ENCODE measurements at places on chromosomes 2 and 18.
A peak's percentile ranks its signal among the peaks of the same experiment; 100 is the strongest.

DNA sequence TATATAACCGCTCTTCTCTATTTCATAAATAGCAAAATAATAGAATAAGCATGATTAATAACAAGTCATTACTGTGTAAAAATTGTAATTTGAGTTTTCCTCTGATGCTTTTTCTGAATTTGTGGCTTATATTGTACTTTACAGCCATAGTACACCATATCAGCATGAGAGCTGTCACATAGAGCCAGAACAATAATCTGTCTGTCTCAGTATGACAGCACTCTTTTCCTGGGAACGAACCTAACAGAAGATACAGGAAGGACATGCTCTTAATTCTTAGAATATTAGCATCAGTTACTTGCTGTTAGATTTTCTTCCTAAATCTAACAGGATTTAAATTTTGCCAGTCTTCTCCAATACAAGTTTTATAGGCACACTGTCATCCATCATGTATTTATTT is 21.3 kb upstream of the NRXN1 start:
- DNase-seq: no peak

DNA sequence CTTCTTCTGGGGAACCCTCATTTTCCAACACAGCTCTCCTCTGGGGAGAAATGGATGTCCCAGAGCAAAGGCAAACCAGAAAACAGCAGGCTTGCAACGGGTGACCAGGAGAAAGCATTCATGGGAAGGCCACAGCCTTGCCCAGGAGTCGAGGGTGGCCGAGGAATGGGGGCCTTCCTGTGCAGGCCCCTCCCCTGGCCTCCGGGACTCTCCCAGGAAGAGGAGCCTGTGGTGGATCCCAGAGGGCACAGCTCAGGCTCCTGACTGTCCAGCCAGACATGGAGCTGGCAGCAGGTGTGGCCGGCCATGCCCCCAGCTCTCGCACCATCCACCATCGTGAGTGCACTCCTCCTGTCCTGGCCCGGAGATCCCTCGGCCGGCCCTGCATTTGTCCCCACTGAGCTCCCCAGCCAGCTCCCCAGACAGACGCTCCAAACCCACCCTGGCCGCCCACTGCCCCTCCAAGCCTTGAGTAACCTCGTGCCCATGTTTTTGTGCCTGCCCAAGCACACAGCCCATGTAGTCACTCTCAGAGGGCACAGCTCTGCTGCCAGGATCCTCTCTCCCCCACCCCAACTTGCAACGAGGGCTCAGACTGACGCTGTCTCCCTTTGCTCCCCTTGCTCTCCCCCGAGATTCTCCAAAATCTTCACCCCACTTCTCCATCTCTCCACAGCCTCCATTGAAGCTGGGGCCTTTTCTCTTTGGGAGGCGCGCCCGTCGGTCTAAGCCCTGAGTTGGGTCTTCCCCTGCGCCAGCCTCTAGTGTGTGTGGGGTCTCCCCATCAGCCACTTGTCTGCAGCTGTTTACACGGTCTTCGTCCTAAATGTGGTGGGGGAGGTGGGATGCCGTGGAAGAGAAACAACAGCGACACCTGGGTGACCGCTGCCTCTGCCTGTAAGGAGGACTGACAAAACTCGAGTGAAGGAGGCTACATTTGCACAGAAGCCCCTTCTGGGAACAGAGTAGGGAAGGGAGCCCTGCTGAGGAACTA is 9.8 kb downstream of the PRLH start:
- no peak for DNase-seq

- DNase-seq: no peak
Measured at GRCh38 chr2:86519349-86519748, 43.9 kb downstream of the CHMP3 start.

DNA sequence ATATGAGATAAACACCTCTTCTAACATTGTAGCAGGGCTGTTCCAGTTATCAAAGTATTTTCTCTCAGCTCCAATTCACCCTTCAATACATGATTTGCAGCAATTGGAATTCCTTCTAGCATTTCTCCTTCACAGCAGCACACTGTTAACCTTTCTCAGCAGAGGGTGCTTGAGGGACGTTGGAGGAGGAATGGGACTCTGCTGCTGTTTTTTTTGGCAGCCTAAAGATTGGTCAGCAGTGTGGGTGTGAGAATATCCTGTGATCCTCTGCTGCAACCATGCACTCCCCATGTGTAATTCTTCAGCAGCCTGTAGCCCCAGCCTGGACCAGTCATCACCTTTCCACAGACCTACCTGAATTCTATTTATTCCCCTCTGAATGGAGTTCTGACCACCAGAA is 1708.9 kb upstream of the CELF4 start:
- DNase-seq: no peak

DNA sequence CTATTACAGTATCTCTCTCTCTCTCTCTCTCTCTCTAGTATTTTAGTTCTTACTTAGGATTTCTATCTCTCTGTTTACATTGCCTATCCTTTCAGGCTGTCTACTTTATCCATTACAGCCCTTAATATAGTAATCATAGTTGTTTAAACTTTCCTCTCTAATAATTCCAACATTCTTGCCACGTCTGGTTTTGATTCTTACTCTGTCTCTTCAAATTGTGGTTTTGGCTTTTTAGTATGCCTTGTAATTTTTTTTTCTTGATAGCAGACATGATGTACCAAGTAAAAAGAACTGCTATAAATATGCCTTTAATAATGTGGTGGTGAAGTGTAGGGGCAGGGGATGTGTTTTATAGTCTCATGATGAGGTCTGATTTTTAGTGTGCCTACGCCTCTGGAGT is 1809.5 kb upstream of the CELF4 start:
- DNase-seq: no peak

DNA sequence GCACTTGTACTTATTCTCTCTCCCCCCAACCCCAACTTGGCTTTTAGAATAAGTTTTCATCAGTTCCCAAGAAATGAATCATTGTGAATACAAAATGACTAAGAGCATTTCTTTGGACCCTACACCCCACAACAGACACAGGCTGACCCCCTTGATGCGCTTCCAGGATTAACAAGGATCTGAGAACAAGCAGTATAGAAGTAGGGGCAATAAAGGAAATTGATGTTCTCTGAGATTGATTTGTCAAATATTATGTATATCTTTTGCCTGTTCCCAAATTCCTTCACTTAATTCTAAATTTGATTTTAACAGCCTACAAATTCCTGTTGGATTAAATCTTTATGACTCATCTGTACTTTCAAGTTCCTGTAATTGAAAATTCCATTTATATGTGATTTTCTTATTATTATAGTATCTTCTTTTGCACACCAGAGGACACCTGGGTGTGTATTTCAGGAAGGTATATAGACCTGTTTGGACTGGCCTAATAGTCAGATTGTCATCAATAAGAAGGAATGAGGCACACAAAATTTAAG is 10.2 kb upstream of the PTPN4 start:
- no peak for DNase-seq

GRCh38 chr2:121232626-121233265 is 52.3 kb downstream of the TFCP2L1 start:
- no peak for DNase-seq

DNA sequence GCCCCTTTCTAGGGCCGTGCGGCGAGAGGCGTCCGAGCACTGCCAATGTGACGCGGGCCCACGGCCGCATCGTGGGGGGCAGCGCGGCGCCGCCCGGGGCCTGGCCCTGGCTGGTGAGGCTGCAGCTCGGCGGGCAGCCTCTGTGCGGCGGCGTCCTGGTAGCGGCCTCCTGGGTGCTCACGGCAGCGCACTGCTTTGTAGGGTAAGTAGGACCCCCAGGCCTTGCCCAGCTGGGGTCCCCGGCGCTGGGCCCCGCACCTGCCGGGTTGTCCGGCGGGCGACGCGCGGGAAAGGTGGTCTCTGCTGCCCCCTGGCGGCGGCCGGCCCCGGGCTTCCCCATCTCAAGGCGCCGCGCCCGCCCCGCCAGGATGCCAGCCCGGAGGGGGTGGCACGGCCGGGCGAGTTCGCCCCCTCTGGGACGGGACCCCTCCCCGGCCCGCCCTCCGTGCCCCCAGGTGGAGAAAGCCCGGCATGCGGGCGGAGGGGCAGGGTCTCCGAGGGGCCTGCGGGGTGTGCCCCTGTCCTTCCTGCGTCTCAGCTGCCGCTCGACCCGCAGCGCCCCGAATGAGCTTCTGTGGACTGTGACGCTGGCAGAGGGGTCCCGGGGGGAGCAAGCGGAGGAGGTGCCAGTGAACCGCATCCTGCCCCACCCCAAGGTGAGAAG is 1.9 kb downstream of the PRSS56 start:
- DNase-seq: peak; percentile 53

DNA sequence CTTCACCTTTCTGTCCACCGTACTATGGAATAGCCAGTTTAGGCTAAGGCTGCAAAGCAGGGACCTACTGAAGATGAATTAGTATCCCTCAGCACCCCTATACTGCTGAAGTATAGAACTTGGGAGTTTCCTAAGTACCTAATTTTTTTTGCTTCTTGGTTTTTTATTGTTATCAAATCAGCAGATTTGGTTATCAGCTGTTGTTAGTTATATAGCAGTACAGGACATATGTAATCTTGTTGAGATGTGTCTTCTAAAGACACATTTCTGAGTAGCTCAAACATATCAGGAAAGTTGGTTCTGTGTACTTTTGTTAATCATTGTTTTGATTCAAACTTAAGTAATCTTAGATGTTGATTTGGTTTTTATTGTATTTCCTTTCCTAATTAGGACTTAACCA is 5.2 kb downstream of the MYL12A start:
- no peak for DNase-seq

GRCh38 chr2:230872151-230872967 is 7.6 kb downstream of the ITM2C start:
- no peak for DNase-seq

GRCh38 chr2:23273786-23274185 is 111.2 kb upstream of the KLHL29 start:
- no peak for DNase-seq

DNA sequence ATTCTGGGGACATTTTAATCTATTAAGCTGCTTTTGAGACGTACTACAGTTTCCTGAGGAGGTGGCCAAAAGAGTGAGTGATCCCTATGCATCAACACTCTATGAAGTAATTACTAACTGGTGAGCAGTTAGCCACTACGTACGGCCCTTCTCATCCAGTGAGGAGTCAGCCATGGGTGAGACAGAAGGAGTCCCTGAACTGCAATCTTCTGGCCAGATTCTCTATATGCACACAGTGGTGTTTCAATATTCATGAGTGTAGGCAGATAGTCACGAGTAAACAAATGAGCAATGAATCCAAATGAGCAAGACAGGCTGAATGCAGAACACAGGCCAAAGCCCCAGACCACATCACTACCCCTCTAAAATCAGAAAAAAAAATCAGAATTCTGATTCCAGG is 29.8 kb upstream of the TMEM214 start:
- DNase-seq: no peak

DNA sequence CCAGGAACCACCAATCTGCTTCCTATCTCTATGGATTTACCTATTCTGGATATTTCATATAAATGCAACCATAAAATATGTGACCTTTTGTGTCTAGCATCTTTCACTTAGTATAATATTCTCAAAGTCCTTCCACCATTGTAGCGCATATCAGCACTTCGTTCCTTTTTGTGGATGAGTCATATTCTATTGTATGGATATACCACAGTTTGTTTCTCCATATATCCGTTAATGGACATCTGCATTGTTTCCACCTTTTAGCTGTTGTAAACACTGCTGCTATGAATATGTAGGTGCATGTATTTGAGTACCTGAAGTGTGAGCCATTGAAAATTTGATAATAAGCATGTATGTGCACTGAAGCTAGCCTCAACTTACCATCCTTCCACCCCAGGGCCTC is 80.1 kb downstream of the NBAS start:
- DNase-seq: no peak

DNA sequence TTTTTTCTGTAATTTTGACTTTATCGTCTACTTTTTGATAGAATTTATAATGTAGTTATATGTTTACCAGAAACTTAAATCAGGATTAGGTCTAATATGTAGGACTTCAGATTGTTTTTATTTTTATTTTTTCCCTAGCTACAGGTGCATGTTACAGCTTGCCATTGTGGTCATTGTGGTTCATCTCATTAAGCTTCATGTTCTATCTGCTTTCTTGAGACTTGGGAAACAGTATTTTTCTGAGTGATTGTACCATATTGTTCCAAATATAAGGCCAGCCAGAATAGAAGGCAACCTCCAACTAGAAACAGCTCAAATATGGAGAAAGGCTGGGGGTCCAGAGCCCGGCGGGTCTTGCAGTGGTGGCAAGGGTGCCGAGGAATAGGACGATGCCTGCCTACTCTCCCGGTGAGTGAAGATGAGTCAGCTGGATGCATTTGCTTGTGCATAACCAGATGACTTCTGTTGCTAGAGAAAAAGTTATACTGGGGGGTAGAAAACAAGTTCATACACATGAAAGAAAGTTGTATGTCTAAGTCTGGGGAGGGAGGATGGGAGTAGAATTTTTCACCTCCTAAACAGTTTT is 188.4 kb downstream of the CCDC85A start:
- DNase-seq: no peak

DNA sequence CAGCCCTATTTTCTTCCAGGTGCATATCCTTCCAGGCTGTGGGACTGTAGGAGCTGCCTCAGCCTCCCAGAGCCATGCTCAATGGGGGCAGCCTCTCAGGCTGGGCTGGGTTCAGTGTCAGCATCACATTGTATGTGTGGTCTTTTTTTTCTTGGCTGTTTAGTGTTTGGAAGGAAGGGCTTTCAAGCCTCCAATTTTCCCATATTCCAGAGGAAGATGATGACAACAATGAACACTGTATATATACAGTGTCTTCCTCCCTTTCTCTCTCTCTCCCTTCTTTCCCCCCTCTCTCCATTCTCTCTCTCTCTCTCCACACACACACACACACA is 326.4 kb downstream of the DYSF start:
- DNase-seq: no peak

DNA sequence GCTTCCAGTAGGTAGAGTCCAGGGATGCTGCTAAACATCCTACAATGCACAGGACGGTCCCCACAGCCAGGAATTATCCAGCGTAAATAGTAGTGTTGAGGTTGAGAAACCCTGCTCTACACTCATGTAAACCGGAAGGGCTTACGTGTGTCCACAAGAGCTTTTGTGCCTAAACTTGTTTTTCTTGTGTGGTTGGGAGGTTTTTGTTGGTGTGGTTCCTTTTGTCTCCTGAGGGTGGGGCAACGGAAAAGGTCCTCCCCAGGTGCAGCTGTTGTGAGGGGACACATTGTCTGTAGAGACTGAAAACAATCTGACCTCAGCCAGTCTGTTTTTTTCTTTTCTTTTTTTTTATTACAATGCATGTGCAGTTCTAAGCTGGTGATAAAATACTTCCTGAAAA is 72.7 kb upstream of the MGAT5 start:
- DNase-seq: no peak

DNA sequence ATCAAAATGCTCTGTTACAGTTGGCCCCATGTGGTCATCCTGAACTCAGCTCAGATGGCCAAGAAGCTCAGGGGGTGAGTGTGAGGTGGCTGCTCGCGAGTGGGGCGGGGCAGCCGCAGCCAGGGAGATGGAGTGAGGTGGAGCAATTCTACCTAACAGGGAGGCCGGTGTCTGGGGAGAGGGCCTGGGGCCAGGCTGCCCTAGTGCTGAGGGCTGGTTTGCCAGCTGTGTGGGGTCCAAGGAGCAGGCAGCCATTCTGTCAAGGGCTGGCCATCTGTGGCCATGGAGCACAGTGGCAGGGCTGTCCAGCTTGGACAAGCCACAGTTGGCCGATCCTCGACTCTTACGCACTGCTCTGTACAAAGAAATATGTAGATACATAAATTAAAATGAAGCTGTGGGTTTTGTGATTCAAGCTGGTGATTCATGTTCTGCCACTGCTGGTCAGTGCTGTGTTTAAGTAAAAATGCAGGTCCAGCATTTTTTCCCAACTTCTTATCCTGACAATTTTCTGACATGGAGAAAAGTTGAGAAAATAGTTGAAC is 82.1 kb downstream of the HS6ST1 start:
- DNase-seq: no peak

All from stimulated activated CD8-positive, alpha-beta memory T cell treated with anti-CD3 and anti-CD28 coated beads, Interleukin-2, amount 100 ng/mL, for 48 hours (primary cell).